ENCODE measurements at places on chromosomes 3 and 15.
A peak's percentile ranks its signal among the peaks of the same experiment; 100 is the strongest.

GRCh38 chr15:50929062-50929461 is 20.6 kb downstream of the AP4E1 start:
- H3K4me3 ChIP-seq = no peak overlapping the region
- no peaks in the 10 kb centered on the region for H3K36me3 ChIP-seq
- DNase-seq = no peak
- H3K27me3 ChIP-seq = no peaks in the 10 kb centered on the region

DNA sequence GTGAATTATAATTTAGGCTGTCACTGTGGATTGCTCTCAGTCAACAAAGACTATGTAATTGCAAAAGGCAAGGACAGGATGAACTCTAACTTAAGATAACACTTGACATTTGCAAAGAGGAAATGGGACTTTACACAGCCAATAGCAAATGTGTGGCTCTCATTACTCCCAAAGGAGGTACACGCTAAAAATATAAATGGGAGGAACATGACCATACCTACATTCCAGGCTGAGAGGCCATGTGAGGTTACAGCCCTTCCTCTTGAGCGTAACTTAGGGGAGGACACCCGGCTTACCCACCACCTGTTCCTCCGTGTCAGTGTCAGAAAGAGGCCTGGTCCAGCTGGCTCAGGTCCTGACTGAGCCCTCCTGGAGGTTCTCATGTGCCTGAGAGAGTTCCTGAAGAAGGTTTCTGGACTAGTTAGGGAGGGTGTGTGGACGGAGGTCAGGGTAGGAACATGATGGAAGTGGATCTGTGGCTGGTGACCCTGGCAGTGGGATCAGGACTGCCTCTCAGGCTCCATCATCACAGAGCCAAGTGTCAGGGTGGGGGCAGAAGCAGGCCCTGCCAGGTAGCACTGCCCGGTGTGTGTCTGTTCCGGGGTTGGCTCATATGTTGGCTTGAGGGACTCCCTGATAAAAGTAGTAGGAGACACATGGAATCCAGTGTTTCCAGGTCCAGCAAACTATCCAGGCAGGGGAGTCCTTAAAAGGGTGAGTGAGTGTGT is 7.9 kb downstream of the POPDC2 start:
- H3K27ac ChIP-seq = no peak overlapping the region
- no peaks in the 10 kb centered on the region for H3K27me3 ChIP-seq
- H3K4me1 ChIP-seq = no peaks in the 10 kb centered on the region
- no peaks in the 10 kb centered on the region for H3K36me3 ChIP-seq
- H3K4me3 ChIP-seq = no peak overlapping the region

GRCh38 chr3:22728406-22728805 is 474.7 kb upstream of the UBE2E2 start:
- no peaks in the 10 kb centered on the region for H3K4me1 ChIP-seq
- no peaks in the 10 kb centered on the region for H3K27me3 ChIP-seq
- H3K27ac ChIP-seq = no peak overlapping the region
- H3K4me3 ChIP-seq = no peak overlapping the region
- no peak for DNase-seq

DNA sequence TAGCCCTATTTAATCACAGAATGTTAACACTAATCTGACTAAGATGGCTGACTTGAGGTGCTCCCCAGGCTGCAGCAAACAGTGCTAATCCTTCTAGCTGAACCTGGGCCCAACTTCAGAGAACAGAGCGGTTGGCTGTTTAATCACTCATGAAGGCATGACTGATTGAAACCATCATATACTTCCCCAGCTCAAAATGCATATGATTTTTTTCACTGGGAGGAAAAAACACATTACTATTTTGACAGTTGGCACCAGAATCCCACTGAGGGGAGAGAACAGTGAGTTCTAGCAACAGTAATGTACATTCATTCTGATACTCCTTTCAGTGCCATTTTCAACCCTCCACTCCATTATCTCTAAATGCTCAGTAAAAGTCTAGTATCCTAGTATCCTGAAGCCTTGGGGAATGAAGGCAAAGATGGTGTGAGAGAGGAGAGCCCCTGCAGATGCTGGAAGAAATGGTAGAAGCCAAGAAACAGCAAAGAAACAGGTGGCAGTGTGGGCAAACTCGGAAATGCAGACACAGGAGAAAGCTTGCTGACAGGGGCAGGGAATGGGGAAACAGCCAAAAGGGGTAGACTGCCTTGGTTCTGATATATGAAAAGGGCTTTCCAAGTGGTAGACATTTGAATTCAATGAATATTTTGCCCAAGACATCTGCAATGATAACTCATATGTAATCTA is 34.4 kb upstream of the CASR start:
- H3K27me3 ChIP-seq = no peaks in the 10 kb centered on the region
- H3K27ac ChIP-seq = no peak overlapping the region
- H3K4me1 ChIP-seq = no peaks in the 10 kb centered on the region
- H3K36me3 ChIP-seq = no peaks in the 10 kb centered on the region
- H3K4me3 ChIP-seq = no peak overlapping the region
- DNase-seq = no peak

- H3K36me3 ChIP-seq = no peaks in the 10 kb centered on the region
- peaks cover 12% of the 10 kb centered on the region for H3K27me3 ChIP-seq
- no peak for DNase-seq
Measured at GRCh38 chr15:69576948-69577351, 124.3 kb downstream of the RPLP1 start.

- H3K36me3 ChIP-seq = no peaks in the 10 kb centered on the region
- H3K27me3 ChIP-seq = no peaks in the 10 kb centered on the region
- H3K27ac ChIP-seq = peak overlapping the region; percentile 93
- H3K4me1 ChIP-seq = peaks cover 17% of the 10 kb centered on the region
Measured at GRCh38 chr3:161221806-161222600, 892 bp downstream of the NMD3 start.

GRCh38 chr3:193345431-193345830 is 33.1 kb downstream of the ATP13A5 start:
- H3K27ac ChIP-seq = no peak overlapping the region
- no peaks in the 10 kb centered on the region for H3K36me3 ChIP-seq
- H3K4me1 ChIP-seq = no peaks in the 10 kb centered on the region
- no peak for DNase-seq
- no peak overlapping the region for H3K4me3 ChIP-seq

DNA sequence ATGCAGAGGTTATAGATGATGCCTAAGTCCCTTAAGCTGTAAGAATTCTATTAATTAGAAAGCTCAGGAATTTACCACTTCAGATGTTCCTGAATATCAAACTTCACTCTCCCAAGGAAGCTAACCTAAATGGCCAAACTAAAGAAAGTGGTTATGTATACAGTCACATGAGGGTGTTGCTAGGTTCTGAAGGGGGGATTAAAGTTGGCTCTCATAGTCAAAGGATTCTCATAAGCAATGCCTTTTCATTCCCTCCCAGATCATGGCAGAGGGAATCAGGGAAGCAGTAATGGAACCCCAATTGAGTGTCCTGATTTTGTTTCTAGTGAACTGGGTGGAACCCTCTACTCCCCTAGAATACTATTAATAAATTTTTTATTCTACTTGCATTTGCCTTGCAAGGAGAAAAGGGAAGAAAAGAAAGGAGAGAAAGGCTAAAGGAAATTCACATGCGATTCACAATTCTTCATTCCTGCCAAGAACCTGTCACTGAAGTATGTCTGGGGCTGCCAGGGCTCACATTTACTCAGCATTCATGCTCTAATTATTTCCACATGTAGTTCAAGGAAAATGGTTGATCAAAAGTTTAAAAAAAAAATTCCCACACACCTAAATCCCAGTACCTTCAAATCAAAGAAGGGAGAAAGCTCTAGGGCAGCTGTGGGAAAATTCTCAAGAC is 25.1 kb downstream of the FSTL1 start:
- DNase-seq = peak; percentile 52
- no peak overlapping the region for H3K4me3 ChIP-seq
- H3K36me3 ChIP-seq = no peaks in the 10 kb centered on the region
- peak overlapping the region; percentile 73 for H3K27ac ChIP-seq

DNA sequence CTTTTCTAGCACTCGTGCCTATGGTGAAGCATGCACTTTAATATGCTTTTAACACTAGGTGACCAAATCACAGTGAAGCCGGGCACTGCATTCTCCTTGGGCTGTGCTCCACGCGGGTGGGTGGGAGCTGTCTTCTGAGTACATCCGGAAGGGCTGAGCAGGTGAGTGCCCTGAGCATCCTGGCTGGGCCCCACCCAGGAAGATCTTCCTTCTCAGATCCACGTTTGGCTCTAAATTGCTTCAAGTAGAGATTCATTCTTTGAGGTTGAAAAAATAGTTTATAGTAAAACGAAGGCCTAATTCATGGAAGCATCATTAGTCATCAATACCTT is 73.9 kb upstream of the BLM start:
- H3K4me1 ChIP-seq = no peaks in the 10 kb centered on the region
- H3K27ac ChIP-seq = no peak overlapping the region
- no peak overlapping the region for H3K4me3 ChIP-seq
- no peak for DNase-seq
- H3K36me3 ChIP-seq = no peaks in the 10 kb centered on the region

DNA sequence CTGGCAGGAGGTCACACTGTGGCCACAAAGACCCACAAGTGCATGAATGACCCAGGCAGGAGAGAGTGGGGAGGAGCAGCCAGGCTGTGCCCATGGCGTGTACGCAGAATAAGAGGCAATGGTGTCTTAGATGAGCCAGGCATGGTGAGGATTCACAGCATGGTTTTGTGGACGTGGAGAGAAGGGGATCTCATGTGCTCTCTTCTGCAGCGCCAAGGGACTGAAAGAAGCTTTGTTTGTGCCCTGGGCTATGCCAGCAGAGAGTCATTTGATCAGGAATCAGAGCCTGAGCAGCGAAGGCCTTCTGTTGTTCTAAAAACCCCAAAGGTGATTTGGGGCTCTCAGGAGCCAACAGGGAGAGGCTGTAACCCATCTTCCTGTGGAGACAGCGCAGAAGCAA is 18.7 kb upstream of the RPP14 start:
- no peak overlapping the region for H3K4me3 ChIP-seq
- H3K36me3 ChIP-seq = no peaks in the 10 kb centered on the region
- H3K27ac ChIP-seq = no peak overlapping the region

DNA sequence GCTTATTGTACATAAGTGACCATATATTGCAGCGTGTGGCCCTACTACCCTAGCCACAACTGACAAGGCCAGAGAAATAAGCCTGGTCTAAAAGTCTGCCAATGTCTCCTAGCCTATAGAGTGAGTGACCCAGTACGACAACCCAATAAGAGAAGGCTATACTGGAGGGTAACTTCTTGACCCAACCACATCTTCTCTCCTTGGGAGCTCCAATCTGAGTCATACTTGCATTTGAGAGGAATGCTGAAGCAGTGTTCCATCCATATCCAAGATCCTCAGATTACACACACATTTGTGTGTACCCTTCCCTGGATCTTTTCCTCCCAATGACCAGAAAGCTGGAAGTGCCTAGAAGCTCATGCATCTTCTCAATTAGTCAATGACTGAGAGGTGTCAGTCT is 11.3 kb upstream of the STT3B start:
- no peak for DNase-seq
- no peaks in the 10 kb centered on the region for H3K36me3 ChIP-seq
- H3K4me1 ChIP-seq = no peaks in the 10 kb centered on the region

- peak overlapping the region; percentile 88 for H3K27ac ChIP-seq
- H3K27me3 ChIP-seq = no peaks in the 10 kb centered on the region
- H3K4me3 ChIP-seq = no peak overlapping the region
Measured at GRCh38 chr15:99122831-99123712, 18.2 kb downstream of the SYNM start.

- no peak for DNase-seq
- no peak overlapping the region for H3K27ac ChIP-seq
- no peak overlapping the region for H3K4me3 ChIP-seq
- no peaks in the 10 kb centered on the region for H3K4me1 ChIP-seq
Measured at GRCh38 chr15:29636921-29637320, 185.3 kb downstream of the TJP1 start.

GRCh38 chr15:51750792-51751696 is at the start of gene TMOD2:
Gene TMOD2, plus strand, starts transcription at chr15:51751597. Its CDS starts 14,845 bp downstream, at chr15:51766442.
- peak within 1 kb of the TSS; percentile 95 for H3K4me3 ChIP-seq
- DNase-seq = peak; percentile 71
- no peaks in the 10 kb centered on the region for H3K36me3 ChIP-seq
- peaks cover 59% of the 10 kb centered on the region for H3K27me3 ChIP-seq
- peaks cover 8% of the 10 kb centered on the region for H3K4me1 ChIP-seq

GRCh38 chr3:185152410-185153170 is at the start of gene C3orf70:
Gene C3orf70, minus strand, starts transcription at chr3:185153060. Its CDS starts 237 bp downstream, at chr3:185152823.
- H3K4me1 ChIP-seq = no peaks in the 10 kb centered on the region
- H3K27me3 ChIP-seq = peaks cover 37% of the 10 kb centered on the region
- peak within 1 kb of the TSS; percentile 81 for H3K4me3 ChIP-seq

GRCh38 chr15:31016446-31016915 is 25.1 kb upstream of the MTMR10 start:
- no peaks in the 10 kb centered on the region for H3K27me3 ChIP-seq
- peaks cover 12% of the 10 kb centered on the region for H3K4me1 ChIP-seq
- DNase-seq = no peak
- no peak overlapping the region for H3K4me3 ChIP-seq
- H3K36me3 ChIP-seq = no peaks in the 10 kb centered on the region

DNA sequence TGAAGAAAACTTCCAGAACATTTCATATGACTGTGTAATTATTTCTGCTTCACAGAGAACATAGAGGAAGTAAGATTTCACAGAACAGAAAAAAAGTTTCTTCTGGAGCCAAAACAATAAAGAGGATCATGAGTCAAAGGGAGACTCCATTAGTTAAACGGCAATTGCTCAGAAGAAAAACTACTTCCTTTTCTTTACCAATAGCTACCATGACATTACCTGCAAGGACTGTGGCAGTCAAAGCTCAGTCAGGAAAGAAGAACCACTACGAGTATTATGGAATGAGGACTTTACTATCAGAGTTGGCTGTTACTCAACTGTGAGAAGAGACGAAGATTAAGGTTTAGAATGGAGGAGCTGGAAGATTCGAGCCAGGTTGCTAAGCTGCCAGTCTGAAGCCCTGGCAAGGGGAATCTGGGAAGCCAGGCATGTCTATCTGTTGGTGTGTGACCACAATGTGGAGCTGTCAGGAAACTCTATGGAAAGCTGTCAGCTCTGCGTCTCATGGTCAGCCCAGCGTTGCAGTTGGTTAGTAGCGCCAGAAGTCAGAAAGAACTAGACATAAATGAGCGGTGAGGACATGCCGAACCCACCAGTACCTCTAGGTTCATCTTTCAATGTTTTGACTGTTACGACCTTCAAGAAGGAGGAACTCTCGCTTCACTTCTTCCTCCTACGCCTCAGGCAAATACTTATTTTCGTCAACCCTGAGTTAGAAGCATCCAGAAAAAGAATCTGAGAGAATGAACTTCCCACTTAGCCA is 604.3 kb downstream of the FGF12 start:
- no peaks in the 10 kb centered on the region for H3K27me3 ChIP-seq
- DNase-seq = no peak
- H3K4me3 ChIP-seq = no peak overlapping the region
- no peaks in the 10 kb centered on the region for H3K4me1 ChIP-seq

DNA sequence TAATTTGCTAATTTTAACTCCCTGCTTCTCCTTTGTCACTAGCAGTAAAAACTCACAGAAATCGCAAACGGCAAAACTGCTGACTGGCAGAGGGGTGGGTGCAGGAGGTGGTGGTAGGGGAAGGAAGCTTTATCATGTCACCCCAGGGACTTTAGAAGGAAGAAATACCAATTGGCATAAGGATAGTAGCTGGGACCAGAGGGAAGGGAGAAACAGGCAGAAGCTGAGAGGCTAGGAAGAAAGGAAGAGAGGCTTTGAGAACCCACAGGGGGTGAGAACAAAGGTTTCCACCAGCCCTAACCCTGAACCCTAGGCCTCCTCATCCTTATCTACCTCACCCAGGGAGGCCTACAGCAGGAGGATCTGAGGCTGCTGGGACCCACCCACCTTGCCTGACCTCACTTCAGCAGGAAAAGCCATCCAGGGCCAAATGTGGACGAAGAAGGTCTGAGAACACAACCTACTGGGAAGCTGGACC is 10.7 kb downstream of the ITGB5 start:
- H3K36me3 ChIP-seq = no peaks in the 10 kb centered on the region
- H3K27me3 ChIP-seq = no peaks in the 10 kb centered on the region
- no peak for DNase-seq
- no peak overlapping the region for H3K4me3 ChIP-seq
- H3K4me1 ChIP-seq = peaks cover 18% of the 10 kb centered on the region

All from hepatocyte (in vitro differentiated cells).